Activated naive CD8-positive, alpha-beta T cell treated with anti-CD3 and anti-CD28 coated beads for 36 hours (primary cell): ENCODE measurements at places on chromosomes 16 and 17.

GRCh38 chr17:73156887-73157520 is 7.8 kb upstream of the SSTR2 start:
- no peak for DNase-seq

DNA sequence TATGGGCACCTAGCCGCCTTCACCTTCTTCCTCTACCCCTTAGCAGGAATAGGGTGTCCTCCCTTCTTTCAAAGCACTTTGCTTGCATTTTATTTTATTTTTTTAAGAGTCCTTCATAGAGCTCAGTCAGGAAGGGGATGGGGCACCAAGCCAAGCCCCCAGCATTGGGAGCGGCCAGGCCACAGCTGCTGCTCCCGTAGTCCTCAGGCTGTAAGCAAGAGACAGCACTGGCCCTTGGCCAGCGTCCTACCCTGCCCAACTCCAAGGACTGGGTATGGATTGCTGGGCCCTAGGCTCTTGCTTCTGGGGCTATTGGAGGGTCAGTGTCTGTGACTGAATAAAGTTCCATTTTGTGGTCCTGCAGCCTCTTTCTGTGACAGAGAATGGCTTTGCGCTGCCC is 4.6 kb downstream of the TMUB2 start:
- no peak for DNase-seq

DNA sequence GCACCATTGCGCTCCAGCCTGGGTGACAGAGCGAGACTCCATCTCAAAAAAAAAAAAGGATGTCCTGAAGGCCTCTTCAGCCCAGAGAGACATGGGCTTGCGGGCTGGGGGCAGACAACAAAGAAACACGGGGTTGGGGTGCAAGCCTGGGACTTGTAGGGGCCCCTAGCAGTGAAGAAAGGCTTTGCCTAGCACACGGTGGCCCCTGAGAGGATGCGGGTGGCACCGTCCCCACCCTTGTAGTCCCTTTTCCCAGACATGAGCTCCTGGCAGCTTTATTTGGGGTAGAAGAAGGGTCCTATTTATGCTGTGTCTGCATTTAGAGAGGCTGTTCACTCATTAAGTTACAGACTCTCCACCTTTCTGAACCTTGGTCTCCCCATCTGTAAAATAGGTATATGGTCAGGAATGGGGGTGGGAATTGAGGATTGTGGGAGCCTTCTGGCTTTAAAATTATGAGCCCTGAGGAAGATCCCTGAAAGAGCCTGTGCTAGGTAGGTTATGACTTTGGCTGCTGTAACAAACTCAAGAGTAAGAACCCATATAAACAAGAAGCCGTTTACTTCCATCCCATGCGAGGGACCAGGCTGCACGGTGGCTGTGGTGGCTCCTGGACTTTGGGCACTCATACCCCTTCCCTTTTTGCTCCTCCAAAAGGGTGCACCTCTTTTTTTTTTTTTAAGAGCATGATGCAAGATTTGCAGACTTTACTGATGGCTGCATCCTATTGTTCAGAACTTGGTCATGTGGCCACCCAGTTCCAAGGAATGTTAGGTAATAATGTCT is 20.6 kb upstream of the ADGRG1 start:
- no peak for DNase-seq

DNA sequence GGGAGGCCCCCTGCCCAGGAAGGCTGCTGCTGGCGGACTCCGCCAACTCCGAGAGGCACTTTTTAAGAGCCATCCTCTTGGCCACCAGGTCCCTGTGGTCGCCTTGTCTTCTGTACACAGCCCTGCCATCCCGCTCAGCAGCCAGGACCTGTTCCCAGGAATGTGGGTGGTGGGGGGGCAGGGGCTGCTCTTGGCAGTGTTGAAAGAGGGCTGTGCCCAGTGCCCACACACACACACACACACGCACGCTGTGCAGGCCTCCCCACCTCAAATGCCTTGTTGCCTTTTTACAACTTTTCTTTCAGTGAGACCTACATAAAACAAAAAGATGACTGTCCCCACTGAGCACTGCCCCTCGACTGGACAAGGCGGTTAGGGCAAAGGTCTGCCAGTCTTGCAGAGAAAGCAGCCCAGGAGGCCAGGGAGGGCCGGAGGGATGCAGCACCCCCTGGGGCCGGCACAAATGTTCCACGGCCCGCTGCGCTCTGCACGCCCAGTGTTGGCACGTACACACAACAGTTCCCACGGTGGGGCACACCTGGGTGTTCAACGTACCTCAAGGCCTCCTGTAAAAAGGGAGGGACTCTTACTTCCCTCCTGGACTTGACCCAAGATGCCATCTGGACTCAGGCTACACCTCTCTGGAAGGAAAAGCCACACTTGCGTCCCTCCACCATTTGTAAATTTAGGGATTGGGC is 18.5 kb upstream of the PITPNA start:
- no peak for DNase-seq

- no peak for DNase-seq
Observed at GRCh38 chr16:4382795-4383357, 11.2 kb downstream of the VASN start.

DNA sequence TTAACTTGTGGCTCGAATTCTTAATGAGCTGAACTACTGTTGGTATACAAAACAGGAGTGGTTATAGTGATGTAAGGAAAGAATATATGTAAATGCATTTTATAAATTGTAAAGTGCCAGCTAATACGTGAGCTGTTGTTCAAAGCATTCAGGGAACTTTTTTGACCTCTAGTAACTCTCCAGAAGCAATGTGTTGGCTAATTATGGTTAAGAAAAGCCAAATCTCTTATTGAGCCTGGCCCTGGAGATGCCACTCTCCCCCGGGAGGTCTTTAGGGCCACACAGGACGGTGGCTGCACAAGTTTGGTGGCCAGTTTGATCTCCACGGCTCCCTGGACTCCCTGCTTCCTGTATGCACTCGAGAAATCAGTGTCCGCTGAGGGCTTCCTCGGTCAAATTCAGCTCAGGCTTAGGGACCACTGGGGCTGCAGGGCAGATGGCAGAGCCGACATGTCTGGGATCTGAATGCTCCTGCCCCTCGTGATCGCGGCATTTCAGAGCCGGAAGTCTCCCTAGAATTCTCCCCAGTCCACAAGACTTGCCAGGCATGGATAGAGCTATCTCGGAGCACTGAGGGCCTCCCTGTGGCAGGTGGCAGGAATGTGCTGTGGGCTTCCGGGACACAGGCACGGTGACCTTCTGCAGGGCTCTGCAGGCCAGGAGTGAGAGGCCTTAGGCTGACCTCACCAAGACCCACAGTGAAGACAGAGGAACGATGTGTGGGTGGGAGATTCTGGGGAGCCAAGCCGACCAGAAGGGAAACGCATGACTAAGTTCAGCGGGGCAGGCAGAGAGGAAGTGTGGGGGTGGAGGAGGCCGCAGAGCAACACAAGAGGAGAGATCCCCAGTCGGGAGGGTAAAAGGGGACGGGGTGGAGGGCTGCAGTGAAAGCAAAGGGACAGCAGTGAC is 18.6 kb upstream of the PITPNM3 start:
- DNase-seq = peak; percentile 61

GRCh38 chr17:14902297-14902696 is 362.8 kb downstream of the PMP22 start:
- no peak for DNase-seq

GRCh38 chr17:1146561-1147265 is 33.1 kb downstream of the ABR start:
- DNase-seq = no peak

DNA sequence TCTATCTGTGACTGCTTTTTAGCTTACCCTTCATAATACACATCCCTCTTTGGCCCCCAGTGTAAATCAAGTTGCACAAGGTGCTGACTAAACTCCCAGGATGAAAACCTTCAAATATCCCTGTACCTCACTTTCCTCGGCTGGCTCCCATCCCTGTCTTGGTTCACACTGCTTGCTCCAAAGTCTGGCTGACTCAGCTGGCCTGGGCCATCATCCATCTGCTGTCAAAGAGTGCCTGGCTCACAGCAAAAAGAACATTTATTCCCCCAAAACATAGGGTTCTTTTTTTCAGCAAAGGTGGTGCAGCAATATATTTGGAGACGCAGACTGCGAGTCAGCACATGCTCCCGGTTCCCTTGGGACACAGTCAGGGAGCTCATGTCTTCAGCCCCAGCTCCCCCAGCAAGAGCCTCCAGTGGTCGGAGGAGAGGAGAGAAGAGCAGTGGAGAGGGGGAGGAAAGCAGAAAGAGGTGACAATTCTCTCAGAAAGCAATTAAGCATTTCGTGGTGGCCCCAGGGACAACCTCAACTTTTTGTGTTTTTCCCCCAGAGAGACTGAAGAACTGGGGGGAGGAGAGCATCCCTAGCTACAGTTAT is 26.1 kb downstream of the GPR142 start:
- no peak for DNase-seq

DNA sequence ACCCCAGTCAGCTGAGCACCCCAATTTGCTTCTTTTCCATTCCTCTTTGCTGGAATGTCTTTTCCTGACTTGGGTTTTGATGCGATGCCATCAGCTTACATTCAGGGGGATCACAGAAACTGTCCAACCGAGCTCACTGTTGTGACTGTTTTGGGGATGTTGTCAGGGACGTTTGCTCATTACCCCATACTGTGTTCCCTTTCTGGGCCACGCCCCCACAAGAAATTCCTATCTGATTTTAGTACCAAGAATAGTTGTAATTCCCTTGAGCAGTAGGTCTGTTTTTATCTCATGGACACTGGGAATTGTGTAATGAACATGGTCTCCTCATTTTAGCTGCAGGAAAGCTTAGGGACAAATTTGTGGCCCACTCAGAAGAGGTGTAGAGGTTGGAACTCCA is 2.6 kb upstream of the NTN1 start:
- no peak for DNase-seq

DNA sequence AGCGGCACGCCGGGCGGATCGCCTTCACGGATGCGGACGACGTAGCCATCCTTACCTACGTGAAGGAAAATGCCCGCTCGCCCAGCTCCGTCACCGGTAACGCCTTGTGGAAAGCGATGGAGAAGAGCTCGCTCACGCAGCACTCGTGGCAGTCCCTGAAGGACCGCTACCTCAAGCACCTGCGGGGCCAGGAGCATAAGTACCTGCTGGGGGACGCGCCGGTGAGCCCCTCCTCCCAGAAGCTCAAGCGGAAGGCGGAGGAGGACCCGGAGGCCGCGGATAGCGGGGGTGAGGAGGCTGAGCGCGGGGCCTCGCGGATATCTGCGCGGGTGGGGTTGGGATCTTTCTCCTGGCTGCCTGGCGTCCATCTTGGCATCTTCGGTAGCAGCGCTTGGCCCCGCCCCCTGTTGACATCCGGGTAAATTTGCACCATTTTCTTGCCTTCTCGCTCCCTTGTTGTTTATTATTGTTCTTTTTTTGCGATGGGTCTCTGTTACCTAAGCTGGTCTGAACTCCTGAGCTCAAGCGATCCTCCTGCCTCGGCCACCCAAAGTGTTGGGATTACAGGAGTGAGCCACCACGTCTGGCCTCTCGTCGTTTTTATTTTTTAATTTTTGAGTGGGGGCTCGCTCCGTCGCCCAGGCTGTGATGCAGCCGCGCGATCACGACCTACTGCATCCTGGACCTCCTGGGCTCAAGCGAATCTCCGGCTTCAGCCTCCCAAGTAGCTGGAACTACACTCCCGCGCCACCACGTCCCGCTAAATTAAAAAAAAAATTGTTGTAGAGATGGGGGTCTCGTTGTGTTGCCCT is 898 bp downstream of the TERF2IP start:
- peak; percentile 82 for DNase-seq

- DNase-seq = no peak
Observed at GRCh38 chr17:43517615-43518386, 28.3 kb downstream of the ETV4 start.

DNA sequence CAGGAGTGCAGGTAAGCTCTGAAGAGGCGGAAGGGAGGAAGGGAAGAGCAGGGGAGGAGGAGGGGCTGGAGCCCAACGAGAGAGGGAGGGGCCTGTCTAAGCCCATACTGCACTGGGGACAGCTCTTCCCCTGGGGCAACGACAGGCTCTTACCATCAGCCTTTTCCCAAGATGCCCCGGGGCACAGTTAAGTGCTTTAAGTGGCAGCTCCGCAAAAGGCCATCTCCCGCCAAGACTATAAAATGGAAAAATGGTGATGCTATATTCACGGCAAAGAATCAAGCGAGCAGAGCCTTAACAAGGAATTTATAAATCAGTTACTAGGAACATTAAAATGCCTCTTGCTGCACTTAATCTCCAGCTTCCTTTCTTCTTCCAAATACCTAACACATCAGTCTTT is 110.2 kb upstream of the NLRP1 start:
- DNase-seq = no peak

GRCh38 chr16:81181013-81181720 is 57.3 kb upstream of the BCO1 start:
- DNase-seq = no peak

DNA sequence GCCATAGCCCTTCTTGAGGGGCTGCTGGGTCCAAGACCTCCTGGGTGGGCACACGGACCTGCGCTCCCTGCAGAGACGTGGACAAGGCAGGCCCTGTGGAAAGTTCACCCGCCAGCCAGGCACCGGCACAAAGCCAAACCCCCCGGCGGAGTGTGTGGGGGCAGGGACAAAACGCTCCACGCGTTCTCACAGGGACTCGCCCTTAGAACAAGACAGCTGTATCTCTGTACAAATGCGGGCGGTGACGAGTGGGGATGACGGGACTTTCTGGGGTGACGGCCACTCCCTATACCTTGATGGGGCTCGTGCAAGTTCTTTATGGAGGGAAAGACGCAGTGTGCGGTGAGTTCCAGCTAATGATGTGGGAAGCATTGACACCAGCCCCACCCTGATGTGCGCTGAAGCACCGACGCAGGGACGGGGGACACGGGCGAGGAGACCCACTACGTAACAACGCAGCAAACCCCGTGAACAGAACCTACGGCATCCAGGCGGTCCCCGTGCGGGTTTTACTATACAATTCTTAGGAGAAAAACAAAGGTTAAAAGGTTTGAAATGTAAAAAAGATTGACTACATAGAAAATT is 49.4 kb downstream of the LMF1 start:
- no peak for DNase-seq

GRCh38 chr16:21659124-21659523 is 4.6 kb upstream of the OTOA start:
- DNase-seq = no peak

DNA sequence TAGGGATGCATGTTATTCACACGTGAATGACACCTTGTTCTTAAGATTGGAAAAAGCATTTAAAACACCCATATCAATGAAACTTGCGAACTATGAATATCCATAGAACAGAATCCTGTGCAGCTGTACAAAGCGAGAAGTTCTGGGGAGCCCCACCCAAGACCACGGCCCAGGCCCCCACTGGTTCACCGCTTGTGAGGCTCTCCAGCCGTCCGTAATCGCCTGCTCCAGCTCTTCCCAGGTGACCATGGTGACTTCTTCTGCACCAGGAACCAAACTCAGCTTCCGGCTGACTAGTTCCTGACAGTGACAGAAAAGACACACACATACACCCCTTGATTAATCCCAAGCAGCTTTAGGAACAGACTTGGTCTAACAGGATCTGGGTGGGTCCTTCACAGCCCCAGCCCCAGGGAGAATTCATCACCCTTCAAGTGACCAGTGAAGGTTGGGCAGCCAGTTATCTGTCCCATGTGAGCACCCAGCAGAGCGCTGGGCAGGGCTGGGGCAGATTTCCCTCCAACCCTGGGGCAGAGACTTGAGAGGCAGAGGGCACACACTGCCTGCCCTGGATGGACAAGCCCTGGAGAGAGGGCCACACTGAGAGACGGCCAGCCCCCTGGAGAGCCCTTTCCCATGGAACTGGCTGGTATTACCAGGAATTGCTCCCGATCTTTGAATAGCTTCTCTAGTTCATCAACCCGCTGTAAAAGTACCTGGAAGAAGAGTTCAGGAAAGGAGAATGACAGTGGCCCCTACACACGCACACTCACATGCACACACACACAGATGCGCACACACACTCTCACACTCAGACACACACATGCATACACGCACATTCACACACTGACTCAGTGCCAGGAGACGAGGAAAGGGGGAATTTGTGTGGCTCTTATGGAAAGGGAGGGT is 3.6 kb downstream of the QRICH2 start:
- no peak for DNase-seq

GRCh38 chr17:42850954-42851353 is at the start of gene AOC3:
TSS of gene AOC3 (plus strand) at chr17:42851199. CDS start at chr17:42851344, 145 bp downstream.
- no peak for DNase-seq
